ENCODE measurements at places on chromosomes 6 and 20. TPM values are rescaled to one million over a fixed set of nuclear protein-coding genes. Genes with fewer than 3 reads are reported as not detected.

GRCh38 chr20:53101992-53102760, 130.0 kb downstream of the TSHZ2 start:
- no peaks in the 10 kb centered on the region for H3K36me3 ChIP-seq
- no peaks in the 10 kb centered on the region for H3K4me1 ChIP-seq
- H3K4me3 ChIP-seq = no peak overlapping the region
- no peak overlapping the region for H3K27ac ChIP-seq
- peaks cover 51% of the 10 kb centered on the region for H3K27me3 ChIP-seq

GRCh38 chr6:106556368-106556960, 72.8 kb downstream of the RTN4IP1 start:
- no peak for DNase-seq
- peaks cover 27% of the 10 kb centered on the region for H3K4me1 ChIP-seq

Gene CITED2
- 47.0 TPM for total RNA-seq

Gene OR2B6
- 1.5 TPM for total RNA-seq

GRCh38 chr6:122788663-122789181, 336 bp upstream of the SMPDL3A start:
- H3K36me3 ChIP-seq = no peaks in the 10 kb centered on the region
- peak overlapping the region; percentile 80 for H3K4me3 ChIP-seq
- DNase-seq = no peak
- peak overlapping the region; percentile 64 for H3K27ac ChIP-seq

- H3K27ac ChIP-seq = no peak overlapping the region
- no peaks in the 10 kb centered on the region for H3K4me1 ChIP-seq
- H3K27me3 ChIP-seq = no peaks in the 10 kb centered on the region
- no peak for DNase-seq
- H3K36me3 ChIP-seq = peaks cover 13% of the 10 kb centered on the region
- no peak overlapping the region for H3K4me3 ChIP-seq
Observed at GRCh38 chr6:98925831-98926230, 21.9 kb downstream of the FBXL4 start.

Gene RSPH3
- total RNA-seq = 16.6 TPM

Gene OTOR
- not detected for total RNA-seq

Gene KCNQ5
- total RNA-seq = 0.20 TPM

DNA sequence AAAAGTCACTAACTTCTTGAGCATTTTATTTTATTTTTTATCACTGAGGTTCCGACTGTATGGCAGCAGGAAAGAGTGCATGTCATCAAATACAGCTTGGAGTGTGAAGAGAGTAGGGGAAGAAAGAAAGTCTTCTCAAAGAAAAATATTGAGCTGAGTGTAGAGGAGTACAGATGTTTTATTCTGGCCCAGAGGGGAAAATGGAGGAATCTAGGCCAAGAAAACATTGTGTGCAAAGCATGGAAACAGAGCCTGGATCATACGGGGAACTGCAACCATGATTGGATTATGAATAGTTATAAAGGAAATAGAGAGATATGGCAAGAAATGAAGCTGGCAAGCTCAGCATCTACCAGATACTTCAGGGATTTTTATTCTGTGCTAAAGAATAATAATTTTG, 104.2 kb upstream of the SCGN start:
- H3K36me3 ChIP-seq = no peaks in the 10 kb centered on the region
- H3K4me1 ChIP-seq = no peaks in the 10 kb centered on the region
- no peak overlapping the region for H3K4me3 ChIP-seq
- DNase-seq = no peak
- no peak overlapping the region for H3K27ac ChIP-seq
- H3K27me3 ChIP-seq = no peaks in the 10 kb centered on the region

DNA sequence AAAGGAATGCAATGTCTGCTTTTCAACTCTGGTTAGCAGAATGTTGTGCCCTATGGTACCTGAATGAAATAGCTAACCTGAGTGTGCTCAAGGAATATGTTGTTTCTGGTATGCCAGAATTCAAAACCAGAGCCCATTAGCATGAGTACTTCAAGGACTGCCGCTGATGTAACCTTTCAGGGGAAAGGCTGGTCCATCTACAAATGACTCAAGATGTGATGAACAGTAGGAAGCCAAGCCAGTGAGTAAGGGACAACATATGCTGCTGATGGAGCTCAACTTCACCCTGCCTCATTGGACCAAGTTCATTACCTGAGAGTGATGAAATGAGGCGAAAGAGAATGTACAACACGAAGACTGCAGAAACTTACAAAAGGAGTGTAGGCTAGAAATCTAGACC, 95.7 kb upstream of the BMP2 start:
- no peaks in the 10 kb centered on the region for H3K4me1 ChIP-seq
- no peaks in the 10 kb centered on the region for H3K36me3 ChIP-seq
- H3K27me3 ChIP-seq = no peaks in the 10 kb centered on the region
- no peak overlapping the region for H3K4me3 ChIP-seq

Gene TPBG
- 44.6 TPM for total RNA-seq

- peak; percentile 54 for DNase-seq
- peak overlapping the region; percentile 53 for H3K4me3 ChIP-seq
- peaks cover 19% of the 10 kb centered on the region for H3K36me3 ChIP-seq
- peaks cover 22% of the 10 kb centered on the region for H3K4me1 ChIP-seq
- no peaks in the 10 kb centered on the region for H3K27me3 ChIP-seq
Observed at GRCh38 chr20:36604952-36605398, 604 bp upstream of the RAB5IF start.

GRCh38 chr6:125924169-125924568, 32.4 kb upstream of the HINT3 start:
- peaks cover 61% of the 10 kb centered on the region for H3K4me1 ChIP-seq
- peak; percentile 34 for DNase-seq
- peak overlapping the region; percentile 64 for H3K27ac ChIP-seq
- peaks cover 78% of the 10 kb centered on the region for H3K36me3 ChIP-seq
- no peaks in the 10 kb centered on the region for H3K27me3 ChIP-seq

GRCh38 chr6:83578057-83578456, 65.7 kb downstream of the PRSS35 start:
- DNase-seq = no peak
- no peak overlapping the region for H3K4me3 ChIP-seq
- H3K27me3 ChIP-seq = no peaks in the 10 kb centered on the region
- no peaks in the 10 kb centered on the region for H3K36me3 ChIP-seq
- H3K27ac ChIP-seq = no peak overlapping the region

Gene BNIP5
- total RNA-seq = not detected

DNA sequence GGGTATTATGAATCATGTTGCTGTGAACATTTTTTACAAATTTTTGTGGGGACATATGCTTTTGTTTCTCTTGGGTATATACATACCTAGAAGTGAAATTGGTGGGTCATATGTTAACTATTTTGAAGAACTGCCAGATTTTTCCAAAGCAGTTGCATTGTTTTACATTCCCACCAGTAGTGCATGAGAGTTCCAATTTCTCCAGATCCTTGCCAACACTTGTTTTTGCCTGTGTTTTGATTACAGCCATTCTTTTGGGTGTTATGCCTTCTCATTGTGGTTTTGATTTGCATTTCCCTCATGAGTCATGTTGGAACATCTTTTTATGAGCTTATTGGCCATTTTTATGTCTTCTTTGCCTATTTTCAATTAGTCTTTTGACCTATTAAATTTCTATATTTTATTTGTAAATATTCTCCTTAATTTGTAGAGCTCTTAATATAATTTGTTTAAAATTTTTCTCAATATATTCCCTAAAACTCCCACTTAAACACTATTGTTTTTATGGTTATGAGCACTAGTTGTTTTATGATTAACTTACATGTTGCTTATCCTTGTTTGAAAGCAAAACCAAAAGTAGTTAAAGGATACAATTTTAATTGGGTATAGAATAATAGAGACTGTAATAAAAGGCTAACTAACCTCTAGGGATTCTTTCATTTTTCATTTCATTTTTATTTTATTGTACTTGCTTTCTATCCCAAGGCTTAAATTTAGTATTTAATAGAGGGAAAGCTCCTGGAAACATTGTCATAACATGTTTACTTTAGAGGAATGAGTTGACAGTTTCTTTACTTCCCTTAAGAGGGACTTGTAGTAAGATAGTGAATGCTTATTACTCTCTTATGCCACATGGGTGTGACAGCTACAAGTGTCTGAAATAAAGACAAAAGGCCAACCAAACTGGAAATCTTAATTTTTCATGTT, 5.5 kb downstream of the UBR2 start:
- H3K36me3 ChIP-seq = peaks cover 13% of the 10 kb centered on the region
- no peak overlapping the region for H3K4me3 ChIP-seq
- H3K27me3 ChIP-seq = no peaks in the 10 kb centered on the region

- H3K4me1 ChIP-seq = no peaks in the 10 kb centered on the region
- no peak for DNase-seq
- peaks cover 24% of the 10 kb centered on the region for H3K27me3 ChIP-seq
Observed at GRCh38 chr6:167073679-167074274, 49.1 kb upstream of the CCR6 start.

- H3K36me3 ChIP-seq = no peaks in the 10 kb centered on the region
- peak overlapping the region; percentile 73 for H3K27ac ChIP-seq
- DNase-seq = no peak
- H3K4me1 ChIP-seq = peaks cover 17% of the 10 kb centered on the region
- no peaks in the 10 kb centered on the region for H3K27me3 ChIP-seq
- no peak overlapping the region for H3K4me3 ChIP-seq
Observed at GRCh38 chr6:101722991-101723579, 329.6 kb downstream of the GRIK2 start.

Gene VSTM2L
- 2.3 TPM for total RNA-seq

GRCh38 chr6:132712366-132712765, 1.5 kb downstream of the VNN1 start:
- peak overlapping the region; percentile 50 for H3K27ac ChIP-seq
- peaks cover 11% of the 10 kb centered on the region for H3K4me1 ChIP-seq
- H3K4me3 ChIP-seq = no peak overlapping the region
- H3K36me3 ChIP-seq = no peaks in the 10 kb centered on the region

Gene CABLES2
- 14.1 TPM for total RNA-seq

- H3K4me1 ChIP-seq = no peaks in the 10 kb centered on the region
- H3K36me3 ChIP-seq = no peaks in the 10 kb centered on the region
- H3K4me3 ChIP-seq = no peak overlapping the region
- H3K27ac ChIP-seq = no peak overlapping the region
- DNase-seq = no peak
- no peaks in the 10 kb centered on the region for H3K27me3 ChIP-seq
Observed at GRCh38 chr6:162922563-162923166, 194.9 kb downstream of the PACRG start.

DNA sequence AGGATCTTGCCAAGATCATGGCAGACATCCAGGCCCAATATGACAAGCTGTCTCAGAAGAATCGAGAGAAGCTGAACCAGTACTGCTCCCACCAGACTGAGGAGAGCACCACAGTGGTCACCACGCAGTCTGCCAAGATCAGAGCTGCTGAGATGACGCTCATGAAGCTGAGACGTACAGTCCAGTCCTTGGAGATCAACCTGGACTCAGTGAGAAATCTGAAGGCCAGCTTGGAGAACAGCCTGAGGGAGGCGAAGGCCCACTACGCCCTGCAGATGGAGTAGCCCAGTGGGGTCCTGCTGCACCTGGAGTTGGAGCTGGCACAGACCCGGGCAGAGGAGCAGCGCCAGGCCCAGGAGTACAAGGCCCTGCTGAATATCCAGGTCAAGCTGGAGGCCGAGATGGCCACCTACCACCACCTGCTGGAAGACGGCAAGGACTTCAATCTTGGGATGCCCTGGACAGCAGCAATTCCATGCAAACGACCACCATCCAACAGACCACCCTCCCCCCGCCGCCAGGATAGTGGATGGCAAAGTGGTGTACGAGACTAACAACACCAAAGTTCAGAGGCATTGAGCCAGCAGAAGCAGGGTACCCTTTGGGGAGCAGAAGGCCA, 44.7 kb upstream of the GRM4 start:
- H3K4me1 ChIP-seq = no peaks in the 10 kb centered on the region
- H3K27me3 ChIP-seq = no peaks in the 10 kb centered on the region
- no peak for DNase-seq
- H3K36me3 ChIP-seq = no peaks in the 10 kb centered on the region
- H3K27ac ChIP-seq = no peak overlapping the region

DNA sequence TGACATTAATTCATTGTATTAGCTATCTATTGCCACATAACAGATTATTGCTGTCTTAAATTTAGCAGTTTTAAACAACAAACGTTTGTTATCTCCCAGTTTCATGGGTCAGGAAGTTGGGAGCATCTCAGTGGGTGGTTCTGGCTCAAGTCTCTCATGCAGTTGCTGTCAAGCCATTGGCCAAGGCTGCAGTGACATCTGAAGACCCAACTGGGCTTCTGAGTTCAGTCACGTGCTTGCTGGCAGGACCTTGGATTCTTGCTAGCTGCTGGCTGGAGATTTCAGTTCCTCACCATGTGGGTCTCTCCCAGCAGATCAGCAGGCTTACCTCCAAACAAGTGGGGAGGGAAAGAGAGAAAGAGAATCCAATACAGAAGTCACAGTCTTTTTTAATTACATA, 152.6 kb upstream of the EXOC2 start:
- H3K27me3 ChIP-seq = no peaks in the 10 kb centered on the region
- DNase-seq = no peak
- H3K36me3 ChIP-seq = no peaks in the 10 kb centered on the region
- no peaks in the 10 kb centered on the region for H3K4me1 ChIP-seq

- no peaks in the 10 kb centered on the region for H3K4me1 ChIP-seq
- H3K4me3 ChIP-seq = no peak overlapping the region
- H3K36me3 ChIP-seq = peaks cover 10% of the 10 kb centered on the region
- no peak for DNase-seq
- no peaks in the 10 kb centered on the region for H3K27me3 ChIP-seq
- no peak overlapping the region for H3K27ac ChIP-seq
Observed at GRCh38 chr6:33654831-33655554, 33.9 kb downstream of the ITPR3 start.

GRCh38 chr6:158849899-158850806, 31.0 kb upstream of the EZR start:
- no peaks in the 10 kb centered on the region for H3K27me3 ChIP-seq
- peak overlapping the region; percentile 99 for H3K27ac ChIP-seq
- peak; percentile 66 for DNase-seq
- no peaks in the 10 kb centered on the region for H3K36me3 ChIP-seq

GRCh38 chr6:683742-684440, 9.0 kb downstream of the EXOC2 start:
- H3K4me3 ChIP-seq = no peak overlapping the region
- no peak for DNase-seq
- H3K27me3 ChIP-seq = no peaks in the 10 kb centered on the region
- no peak overlapping the region for H3K27ac ChIP-seq
- no peaks in the 10 kb centered on the region for H3K4me1 ChIP-seq

DNA sequence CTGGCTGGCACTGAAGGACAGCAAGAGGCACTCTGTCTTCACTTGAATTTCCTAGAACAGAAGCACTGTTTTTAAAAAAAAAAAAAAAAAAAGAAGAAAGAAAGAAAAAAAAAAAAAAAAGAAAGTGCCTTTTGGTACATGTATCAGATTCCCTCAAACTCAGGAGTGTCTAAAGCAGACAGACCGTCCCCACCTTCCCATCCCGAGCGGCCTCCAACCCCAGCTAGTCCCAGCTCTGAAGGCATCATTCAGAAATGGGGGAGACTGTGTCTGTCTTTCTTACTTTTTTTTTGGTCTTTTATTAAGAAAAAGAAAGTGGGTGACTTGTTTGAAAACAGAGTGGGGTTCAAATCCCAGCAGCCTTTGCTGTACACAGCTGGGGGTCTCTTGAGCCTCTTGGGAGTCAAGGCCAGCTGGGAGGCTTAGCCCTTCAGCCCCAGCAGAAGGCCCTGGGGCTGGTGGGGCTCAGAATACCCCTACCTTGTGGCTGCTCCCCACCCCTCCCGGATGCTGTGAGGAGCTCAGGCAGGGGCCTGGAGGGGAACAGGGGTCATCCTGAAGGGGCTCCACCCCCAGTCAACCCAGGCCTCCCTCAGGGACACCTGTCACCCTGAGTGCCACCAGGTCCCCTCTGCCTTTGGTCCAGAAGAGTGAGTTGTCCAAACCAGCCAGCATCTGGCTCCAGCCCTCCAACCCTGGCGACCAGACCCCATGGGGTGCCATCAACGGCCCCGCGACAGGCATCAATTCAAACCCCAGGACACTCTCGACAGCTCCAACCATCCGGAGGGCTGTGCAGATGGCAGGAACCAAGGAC, 128.3 kb downstream of the TAF4 start:
- DNase-seq = no peak
- no peaks in the 10 kb centered on the region for H3K36me3 ChIP-seq
- no peak overlapping the region for H3K4me3 ChIP-seq
- H3K27ac ChIP-seq = no peak overlapping the region
- no peaks in the 10 kb centered on the region for H3K4me1 ChIP-seq
- peaks cover 93% of the 10 kb centered on the region for H3K27me3 ChIP-seq

Data from PC-9 (cell line).